Urothelium cell line (cell line): ENCODE measurements at places on chromosomes 4 and X.

GRCh38 chrX:45009371-45010000 is 136.5 kb downstream of the KDM6A start:
- no peak for DNase-seq

- no peak for DNase-seq
Observed at GRCh38 chr4:93648258-93648657, 180.3 kb upstream of the ATOH1 start.

- DNase-seq: no peak
Observed at GRCh38 chrX:137568741-137569469, 3.0 kb downstream of the ZIC3 start.

GRCh38 chrX:122868631-122869030 is 315.4 kb upstream of the GRIA3 start:
- DNase-seq: no peak

DNA sequence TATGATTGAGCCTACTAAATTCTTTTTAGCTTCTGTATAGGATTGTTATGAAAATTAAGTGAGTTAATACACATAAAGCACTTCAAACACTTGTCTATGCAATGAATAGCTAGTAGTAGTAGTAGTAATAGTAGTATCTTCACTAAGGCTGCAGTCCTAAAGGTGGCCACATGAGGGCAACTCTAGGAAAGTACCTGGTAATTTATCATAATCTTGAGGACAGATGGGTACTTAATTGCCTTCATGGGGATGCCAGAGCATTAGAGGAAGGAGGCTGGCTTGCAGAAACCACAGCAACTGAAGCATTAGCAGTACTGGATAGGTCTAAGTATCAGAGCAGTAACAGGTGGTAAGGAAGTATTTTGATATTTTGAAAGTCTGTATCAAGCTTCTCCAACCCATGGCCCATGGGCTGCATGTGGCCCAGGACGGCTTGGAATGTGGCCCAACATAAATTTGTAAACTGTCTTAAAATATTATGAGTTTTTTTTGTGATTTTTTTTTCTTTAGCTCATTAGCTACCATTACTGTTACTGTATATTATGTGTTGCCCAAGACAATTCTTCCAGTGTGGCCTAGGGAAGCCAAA is 17.3 kb downstream of the NIPAL1 start:
- peak; percentile 37 for DNase-seq

- no peak for DNase-seq
Observed at GRCh38 chr4:118718511-118719170, 33.4 kb downstream of the METTL14 start.

- DNase-seq: no peak
Observed at GRCh38 chr4:129899849-129900248, 803.9 kb downstream of the C4orf33 start.

DNA sequence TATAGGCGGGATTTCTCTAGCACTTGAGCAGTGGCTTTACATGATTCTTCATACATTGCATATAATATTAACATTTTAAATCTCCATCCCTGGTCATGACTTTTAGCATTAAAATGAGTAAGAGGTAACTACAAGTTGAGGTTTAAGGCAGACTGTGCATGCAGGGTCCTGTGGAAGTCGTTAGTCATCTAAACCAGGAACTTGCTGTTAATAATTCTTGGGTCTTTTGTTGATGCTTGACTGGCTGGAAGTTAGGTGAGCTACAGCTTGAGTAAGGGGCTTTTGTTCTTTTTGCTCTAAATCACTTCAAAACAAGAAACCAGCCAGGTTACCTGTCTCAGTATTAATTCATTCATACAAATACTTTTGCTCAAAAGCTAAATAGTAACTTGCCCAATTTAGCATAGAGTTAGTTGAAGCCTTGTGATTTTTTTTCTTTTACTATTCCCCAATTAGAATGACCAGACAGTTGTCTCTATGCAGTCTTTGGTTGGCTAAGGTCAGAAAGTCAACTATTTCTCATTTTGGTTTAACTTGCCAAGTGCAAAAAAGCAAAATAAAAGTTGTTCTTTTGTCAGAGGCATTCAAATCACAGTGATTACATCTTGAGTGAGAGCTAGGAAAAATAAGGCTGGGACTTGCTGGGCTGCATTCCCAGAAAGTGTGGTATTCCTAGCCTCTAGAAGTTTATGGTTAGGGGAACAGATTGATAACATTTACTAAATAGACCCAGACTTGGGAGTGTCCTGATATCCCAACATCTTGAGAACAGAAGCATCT is 516.9 kb downstream of the PDHA2 start:
- no peak for DNase-seq

- DNase-seq: peak; percentile 11
Observed at GRCh38 chrX:43065978-43066377, 288.0 kb upstream of the PPP1R2C start.

DNA sequence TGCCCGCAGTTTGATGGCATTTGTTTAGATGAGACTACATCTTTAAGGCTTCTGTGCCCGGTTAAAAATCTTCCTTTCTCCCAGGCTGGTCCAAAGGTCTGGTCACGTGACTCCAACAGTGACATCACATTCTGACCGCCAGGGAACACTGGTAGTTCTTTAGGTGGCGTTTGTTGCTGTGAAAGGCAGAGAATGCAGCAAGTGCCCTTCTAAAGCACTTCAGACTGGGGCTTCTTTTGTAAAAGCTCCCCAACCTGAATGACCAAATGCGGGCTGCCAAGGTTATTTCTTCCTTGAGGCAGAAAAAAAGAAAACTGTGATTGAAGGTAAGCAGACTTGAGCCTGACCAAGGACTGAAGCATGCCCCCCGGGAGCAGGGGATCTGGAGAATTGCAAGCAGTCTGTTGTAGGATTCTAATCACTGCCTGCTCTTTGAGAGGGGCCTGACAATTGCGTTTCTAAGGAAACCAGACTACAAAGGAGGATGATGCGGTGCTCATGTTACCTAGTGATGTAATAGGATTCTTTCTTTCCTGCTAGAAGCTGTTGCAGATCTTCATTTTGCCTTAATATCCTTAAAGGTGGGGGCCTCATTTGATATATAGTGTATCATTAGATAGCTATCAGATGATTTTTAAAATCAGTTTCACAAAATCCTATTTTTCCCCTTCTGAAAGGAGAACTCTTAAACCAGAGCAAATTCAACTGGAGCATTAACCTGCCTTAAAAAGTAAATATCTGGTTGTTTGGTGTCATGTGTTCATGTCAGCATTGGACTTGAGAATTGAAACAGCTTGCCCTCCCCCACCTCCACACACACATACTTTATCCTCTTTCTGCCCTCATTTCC is 133.1 kb downstream of the AKAP4 start:
- peak; percentile 24 for DNase-seq
